Smooth muscle cell of the umbilical artery (primary cell): ENCODE measurements at places on chromosomes 1 and 21. TPM values are rescaled to one million over a fixed set of nuclear protein-coding genes. Genes with fewer than 3 reads are reported as not detected.

The HAO2 gene
- not detected in 2 replicates for total RNA-seq

The CFAP141 gene
- not detected in 2 replicates for total RNA-seq

The PLA2G2C gene
- not detected in 2 replicates for total RNA-seq

The LCE1E gene
- total RNA-seq = 0.42 TPM in 1 of 2 replicates, not detected in the other

The EIF2D gene
- 47.4 and 53.2 TPM in 2 replicates for total RNA-seq

The CASQ1 gene
- total RNA-seq = 0.09 TPM in 1 of 2 replicates, not detected in the other

The SPRR5 gene
- total RNA-seq = not detected in 2 replicates

The BARHL2 gene
- not detected in 2 replicates for total RNA-seq

The MAP10 gene
- 1.8 TPM in 2 replicates for total RNA-seq

The PTGS2 gene
- total RNA-seq = 162 and 334 TPM in 2 replicates

The SGIP1 gene
- total RNA-seq = 4.4 and 5.6 TPM in 2 replicates

The DYNLT5 gene
- 0.14 and 0.30 TPM in 2 replicates for total RNA-seq

The WDR64 gene
- not detected in 2 replicates for total RNA-seq

The APCS gene
- not detected in 2 replicates for total RNA-seq

The ZNF691 gene
- 8.6 and 9.2 TPM in 2 replicates for total RNA-seq

The C1QB gene
- total RNA-seq = not detected in 2 replicates

The TNFRSF4 gene
- total RNA-seq = under 0.01 and 0.14 TPM in 2 replicates

The RXRG gene
- total RNA-seq = not detected in 2 replicates

The UBXN10 gene
- total RNA-seq = not detected in 2 replicates

The ADGRB2 gene
- total RNA-seq = 24.9 and 28.5 TPM in 2 replicates

The TSSK3 gene
- total RNA-seq = 0.30 TPM in 1 of 2 replicates, not detected in the other

The KRTAP19-1 gene
- total RNA-seq = not detected in 2 replicates

The MCOLN3 gene
- total RNA-seq = under 0.01 TPM in 1 of 2 replicates, not detected in the other

The PI4KB gene
- total RNA-seq = 54.3 and 63.2 TPM in 2 replicates

The SH3BGRL3 gene
- total RNA-seq = 20.5 and 55.5 TPM in 2 replicates

The FAAH gene
- 0.30 and 1.6 TPM in 2 replicates for total RNA-seq

The S100A8 gene
- not detected in 2 replicates for total RNA-seq

The DLGAP3 gene
- total RNA-seq = under 0.01 TPM in 1 of 2 replicates, not detected in the other

The GPR37L1 gene
- 0.05 and 0.30 TPM in 2 replicates for total RNA-seq

The DISP3 gene
- under 0.01 TPM in 2 replicates for total RNA-seq

The SEMA4A gene
- 0.55 and 0.59 TPM in 2 replicates for total RNA-seq

The SLC41A1 gene
- 41.6 and 45.8 TPM in 2 replicates for total RNA-seq

The RAB42 gene
- 1.8 and 4.5 TPM in 2 replicates for total RNA-seq

The THEM5 gene
- not detected in 2 replicates for total RNA-seq

The IL19 gene
- total RNA-seq = not detected in 2 replicates

The GBP1 gene
- 25.9 and 36.5 TPM in 2 replicates for total RNA-seq

The RBP7 gene
- total RNA-seq = not detected in 2 replicates

The IGSF21 gene
- not detected in 2 replicates for total RNA-seq

The PRELP gene
- total RNA-seq = 0.30 and 0.32 TPM in 2 replicates

The CCDC17 gene
- total RNA-seq = 0.30 and 0.78 TPM in 2 replicates
